ENCODE measurements at places on chromosomes 3 and 15. TPM values are rescaled to one million over a fixed set of nuclear protein-coding genes. Genes with fewer than 3 reads are reported as not detected.

DNA sequence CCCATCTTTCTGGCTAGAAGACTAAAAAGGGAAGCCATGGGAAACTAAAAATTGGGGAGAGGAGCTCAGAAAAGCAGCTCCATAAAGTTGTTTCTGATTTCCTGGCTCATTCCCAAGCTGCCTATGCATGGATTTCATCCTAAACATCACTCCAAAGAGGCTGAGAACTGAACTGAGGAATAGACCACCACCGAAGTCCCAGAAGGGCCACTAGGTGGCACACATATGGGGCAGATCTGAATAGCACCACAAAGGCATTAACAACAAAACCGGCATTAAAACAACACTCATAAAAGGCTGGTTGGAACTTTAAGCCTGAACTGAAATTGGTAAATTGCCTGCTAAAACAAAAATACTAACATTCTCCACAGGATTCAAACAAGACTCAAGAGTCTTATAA is 106.3 kb downstream of the PLD1 start:
- no peak for DNase-seq

DNA sequence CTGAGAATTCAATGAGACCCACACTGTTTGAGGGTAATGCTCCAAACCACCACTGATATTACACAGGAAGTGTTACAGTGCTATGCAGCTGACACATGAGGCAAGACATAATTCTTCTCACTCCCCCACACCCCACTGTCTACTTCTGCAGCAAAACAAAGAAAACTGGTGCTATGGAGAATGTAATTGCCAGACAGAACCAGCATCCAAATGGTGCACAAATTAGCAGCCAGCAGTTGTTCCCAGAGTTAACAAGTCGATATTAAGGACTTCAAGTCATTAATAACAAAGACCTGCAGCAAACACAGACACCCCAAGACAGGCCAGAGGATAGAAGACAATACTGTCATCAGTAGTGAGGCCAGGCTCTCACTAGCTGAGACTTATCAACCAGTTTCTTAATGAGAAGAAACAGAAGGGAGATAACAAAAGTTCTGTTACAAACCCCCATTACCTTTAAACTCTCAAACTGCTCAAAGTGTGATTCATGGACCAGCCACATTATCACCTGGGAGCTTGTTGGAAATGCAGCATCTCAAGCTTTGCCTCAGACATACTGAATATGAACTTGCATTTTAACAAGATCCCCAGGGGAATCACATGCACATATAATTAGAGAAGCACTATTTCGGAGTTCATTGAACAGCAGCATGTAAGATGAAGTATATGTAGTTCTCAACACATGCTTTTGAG is 58.7 kb upstream of the FNDC3B start:
- no peak for DNase-seq

DNA sequence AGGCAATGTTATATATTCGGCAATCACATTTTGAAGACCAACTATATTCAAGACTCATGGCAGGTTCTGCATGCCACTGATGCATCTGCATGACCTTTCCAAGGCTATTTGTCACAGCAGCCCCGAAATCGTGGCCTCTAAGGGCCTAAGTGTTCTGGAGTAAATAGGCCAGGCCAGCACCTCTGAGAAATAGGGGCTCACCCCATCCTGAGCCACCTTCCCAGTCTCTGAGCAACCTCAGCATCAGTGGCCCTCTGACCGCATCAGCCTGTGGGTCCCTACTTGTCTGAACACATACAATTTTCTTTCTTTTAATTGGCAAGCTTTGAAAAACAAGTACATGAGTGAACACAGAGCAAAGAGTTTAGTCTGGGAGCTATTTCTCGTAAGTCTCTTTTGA is 45.9 kb upstream of the THBS1 start:
- no peak for DNase-seq

DNA sequence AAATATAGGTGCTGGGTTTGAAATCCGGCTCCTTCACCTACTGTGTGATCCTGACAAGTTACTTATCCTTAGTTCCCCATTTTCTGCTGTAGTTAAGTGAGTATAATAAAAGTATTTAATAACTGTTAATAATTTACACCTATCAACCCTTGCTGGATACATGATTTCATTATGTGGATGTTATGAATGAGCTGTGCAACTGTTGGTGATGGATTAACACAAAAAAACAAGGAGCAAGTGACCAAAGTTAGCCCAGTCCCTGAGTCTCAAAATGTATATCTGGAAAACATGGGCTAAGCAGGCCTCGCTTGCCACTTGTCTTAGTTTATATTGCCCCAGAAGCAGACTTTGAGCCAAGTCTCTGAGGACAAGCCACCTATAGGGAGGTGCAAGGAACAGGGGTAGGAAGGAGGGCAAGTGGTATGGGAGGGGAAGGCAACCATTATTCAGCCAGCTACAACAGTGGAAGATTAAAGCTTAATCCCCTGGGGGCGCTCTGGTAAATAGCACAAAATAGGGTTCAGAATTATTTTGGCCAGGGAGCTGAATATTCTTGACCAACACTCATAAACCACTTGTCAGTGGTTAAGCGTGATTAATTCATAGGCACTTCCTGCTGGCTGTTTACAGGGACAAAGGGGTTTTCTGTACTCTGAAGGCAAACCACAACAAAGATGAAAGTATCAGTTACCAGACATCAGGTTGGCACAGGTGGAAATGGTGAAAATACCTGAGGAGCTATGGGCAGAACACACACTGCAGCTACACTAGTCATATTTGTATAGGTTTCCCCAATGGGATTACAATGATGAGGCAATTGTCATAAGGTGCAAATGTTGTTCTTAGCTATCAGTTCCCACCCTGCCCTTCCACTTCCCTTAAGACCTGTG is 76.2 kb downstream of the TRIM42 start:
- DNase-seq = no peak

DNA sequence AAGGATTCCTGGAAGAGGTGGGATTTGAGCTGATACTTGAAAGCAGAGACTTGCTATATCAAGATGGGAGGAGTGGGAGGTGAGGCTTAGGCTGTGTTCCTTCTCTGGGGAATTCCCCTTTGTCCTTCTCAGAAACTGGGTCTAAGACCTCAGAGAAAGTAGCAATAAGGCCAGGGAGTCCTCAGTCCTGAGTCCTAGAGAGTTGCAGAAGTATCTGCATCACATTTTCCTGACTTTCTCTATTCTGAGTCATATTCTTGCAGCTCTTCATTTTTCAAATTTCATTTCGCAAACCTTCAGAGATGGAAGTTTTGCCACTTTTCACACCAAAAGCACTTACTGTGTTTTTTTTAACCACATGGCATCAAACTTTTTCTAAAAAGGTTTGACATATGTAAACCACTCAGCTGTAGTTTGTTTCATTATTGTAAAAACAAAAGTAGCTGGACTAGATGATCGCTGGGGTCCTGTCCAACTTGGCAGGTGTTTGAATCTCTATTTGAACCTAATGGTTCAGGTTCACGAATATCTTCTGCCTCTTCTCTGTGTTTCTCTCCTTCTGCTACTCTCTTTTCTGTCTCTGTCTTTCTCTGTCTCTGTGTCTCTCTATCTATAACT is 21.3 kb downstream of the COLQ start:
- DNase-seq = no peak

The PRR20G gene
- total RNA-seq = not detected

The HEG1 gene
- 19.6 TPM for total RNA-seq

The SSUH2 gene
- total RNA-seq = 0.07 TPM

The TICRR gene
- 13.1 TPM for total RNA-seq

The DGKG gene
- 1.0 TPM for total RNA-seq

The ERICH6 gene
- not detected for total RNA-seq

The BSN gene
- total RNA-seq = under 0.01 TPM

All from epithelial cell of proximal tubule (primary cell).